Dermis microvascular lymphatic vessel endothelial cell (primary cell): ENCODE measurements at places on chromosomes 16 and 17. TPM values are rescaled to one million over a fixed set of nuclear protein-coding genes. Genes with fewer than 3 reads are reported as not detected.

Gene TMEM92
- total RNA-seq = under 0.01 TPM in 1 of 2 replicates, not detected in the other

Gene TBX21
- total RNA-seq = not detected in 2 replicates

Gene HSF5
- total RNA-seq = under 0.01 TPM in 1 of 2 replicates, not detected in the other

Gene SYNGR3
- total RNA-seq = 1.3 and 1.5 TPM in 2 replicates

Gene GRIN2A
- not detected in 2 replicates for total RNA-seq

Gene SSTR5
- total RNA-seq = 0.13 and 0.38 TPM in 2 replicates

Gene CLEC3A
- total RNA-seq = not detected in 2 replicates

Gene C16orf46
- total RNA-seq = 0.26 and 0.51 TPM in 2 replicates

Gene OTOP3
- total RNA-seq = not detected in 2 replicates

Gene GNG13
- total RNA-seq = not detected in 2 replicates

Gene SLFN14
- total RNA-seq = under 0.01 TPM in 1 of 2 replicates, not detected in the other

Gene TBC1D3
- not detected in 2 replicates for total RNA-seq

Gene ABCA10
- total RNA-seq = 0.13 and 0.76 TPM in 2 replicates

Gene TMEM231
- total RNA-seq = 6.9 and 10.7 TPM in 2 replicates

Gene KRT23
- 2.1 TPM in 1 of 2 replicates, not detected in the other for total RNA-seq

Gene CDT1
- total RNA-seq = 4.3 and 5.1 TPM in 2 replicates

Gene GJD3
- 1.8 and 3.7 TPM in 2 replicates for total RNA-seq

Gene RNF227
- total RNA-seq = 0.51 and 0.76 TPM in 2 replicates

Gene CLEC19A
- total RNA-seq = not detected in 2 replicates

Gene PLA2G10
- total RNA-seq = not detected in 2 replicates

Gene CCDC92B
- total RNA-seq = not detected in 2 replicates

Gene SLC47A2
- not detected in 2 replicates for total RNA-seq

Gene MPO
- under 0.01 TPM in 1 of 2 replicates, not detected in the other for total RNA-seq

Gene AFMID
- 47.2 and 74.5 TPM in 2 replicates for total RNA-seq

Gene C17orf67
- total RNA-seq = 2.6 and 10.6 TPM in 2 replicates

Gene KIF19
- total RNA-seq = 1.5 and 1.8 TPM in 2 replicates

Gene APOBR
- total RNA-seq = under 0.01 TPM in 1 of 2 replicates, not detected in the other

Gene JPH3
- total RNA-seq = 0.64 and 1.3 TPM in 2 replicates

Gene PHF23
- total RNA-seq = 29.7 and 45.6 TPM in 2 replicates

Gene EVPLL
- total RNA-seq = not detected in 2 replicates

Gene ST6GALNAC2
- 0.13 and 0.25 TPM in 2 replicates for total RNA-seq

Gene MYO1C
- total RNA-seq = 171 and 184 TPM in 2 replicates

Gene EZH1
- 9.8 and 11.3 TPM in 2 replicates for total RNA-seq

Gene FBXW10
- total RNA-seq = under 0.01 TPM in 1 of 2 replicates, not detected in the other

Gene TP53TG3B
- total RNA-seq = not detected in 2 replicates

Gene TRIM37
- 33.8 and 34.4 TPM in 2 replicates for total RNA-seq

Gene LCAT
- 1.8 and 5.7 TPM in 2 replicates for total RNA-seq

Gene RNF222
- total RNA-seq = under 0.01 TPM in 1 of 2 replicates, not detected in the other

Gene MSL1
- total RNA-seq = 29.0 and 32.0 TPM in 2 replicates

Gene CES1
- total RNA-seq = under 0.01 TPM in 1 of 2 replicates, not detected in the other

Gene BAHCC1
- total RNA-seq = 2.1 and 6.3 TPM in 2 replicates

Gene KRT24
- not detected in 2 replicates for total RNA-seq

Gene KRTAP4-5
- not detected in 2 replicates for total RNA-seq

Gene PRKAR1A
- 272 and 418 TPM in 2 replicates for total RNA-seq

Gene ABCC3
- 0.13 and 0.90 TPM in 2 replicates for total RNA-seq

Gene ZNF785
- 6.4 and 9.6 TPM in 2 replicates for total RNA-seq

Gene RPS2
- 2,692 and 2,867 TPM in 2 replicates for total RNA-seq

Gene TBC1D26
- total RNA-seq = not detected in 2 replicates

Gene CHST5
- 0.13 TPM in 1 of 2 replicates, not detected in the other for total RNA-seq

Gene DYNLRB2
- total RNA-seq = not detected in 2 replicates
